ENCODE measurements at places on chromosomes 3 and 15. TPM values are rescaled to one million over a fixed set of nuclear protein-coding genes. Genes with fewer than 3 reads are reported as not detected.

The DTWD1 gene
- 8.6 TPM for total RNA-seq

The ARGFX gene
- not detected for total RNA-seq

The PPCDC gene
- total RNA-seq: 22.5 TPM

GRCh38 chr15:78359041-78359808 is 19.1 kb downstream of the CRABP1 start:
- DNase-seq: no peak

DNA sequence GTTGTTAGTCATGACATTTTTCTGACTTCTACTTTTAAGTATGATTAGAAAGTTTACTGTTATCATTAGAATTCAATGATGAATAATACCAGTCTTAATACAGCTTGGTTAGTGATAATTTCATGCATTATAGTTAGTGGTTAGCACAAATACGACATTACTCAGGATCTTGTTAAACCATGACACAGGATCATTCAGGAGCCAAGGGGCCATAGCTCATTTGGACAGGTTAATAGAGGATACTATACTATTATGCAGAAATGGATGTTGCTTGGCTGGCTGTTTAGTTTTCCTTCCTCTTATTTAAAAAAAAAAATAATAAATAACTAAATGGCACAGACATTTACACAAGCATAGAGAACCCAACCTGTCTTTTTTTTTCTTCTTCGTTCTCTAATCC is 55.5 kb downstream of the NSUN3 start:
- DNase-seq: no peak

GRCh38 chr15:79372428-79372827 is 59.7 kb upstream of the MINAR1 start:
- no peak for DNase-seq

DNA sequence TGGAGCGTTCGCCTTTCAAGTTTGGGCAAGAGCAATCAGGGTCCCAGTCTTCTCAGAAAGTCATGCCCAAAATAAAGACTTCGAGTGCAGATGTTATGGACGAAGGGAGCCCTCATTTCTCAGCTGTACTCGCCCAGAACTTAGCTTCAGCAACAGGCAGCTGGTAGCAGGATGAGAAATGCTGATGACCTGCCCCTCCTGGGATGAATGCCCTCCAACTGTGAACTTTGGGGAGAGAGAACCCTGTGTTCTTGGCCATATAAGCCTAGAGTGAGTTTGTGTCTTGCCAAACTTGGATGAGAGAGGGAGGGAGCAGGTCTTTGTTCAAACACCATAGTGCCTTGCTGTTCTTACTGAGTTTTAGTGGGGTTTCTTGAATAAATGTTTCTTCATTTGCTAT is 400.3 kb downstream of the LRTM1 start:
- no peak for DNase-seq
